ENCODE measurements at places on chromosomes 5 and 9.

DNA sequence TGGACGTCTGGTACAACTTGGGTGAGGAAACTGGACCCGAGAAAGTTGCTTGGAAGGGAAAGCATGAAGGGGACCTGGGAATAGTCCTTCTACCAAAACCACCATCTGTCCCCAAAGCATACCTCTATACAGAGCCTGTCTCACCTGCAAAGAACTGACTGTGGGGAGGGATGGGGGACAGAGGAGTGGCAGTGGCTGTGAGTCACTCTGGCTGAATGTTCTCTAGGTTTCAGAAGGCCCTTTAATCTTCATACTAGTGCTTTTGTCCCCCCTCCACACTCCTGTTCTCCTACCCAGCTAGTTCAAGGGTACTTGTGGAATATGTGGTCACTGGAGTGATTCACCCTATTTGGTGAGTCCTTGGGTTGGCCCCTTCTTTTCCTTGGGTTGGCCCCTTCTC is 109.3 kb upstream of the RUSC2 start:
- no peak for DNase-seq

DNA sequence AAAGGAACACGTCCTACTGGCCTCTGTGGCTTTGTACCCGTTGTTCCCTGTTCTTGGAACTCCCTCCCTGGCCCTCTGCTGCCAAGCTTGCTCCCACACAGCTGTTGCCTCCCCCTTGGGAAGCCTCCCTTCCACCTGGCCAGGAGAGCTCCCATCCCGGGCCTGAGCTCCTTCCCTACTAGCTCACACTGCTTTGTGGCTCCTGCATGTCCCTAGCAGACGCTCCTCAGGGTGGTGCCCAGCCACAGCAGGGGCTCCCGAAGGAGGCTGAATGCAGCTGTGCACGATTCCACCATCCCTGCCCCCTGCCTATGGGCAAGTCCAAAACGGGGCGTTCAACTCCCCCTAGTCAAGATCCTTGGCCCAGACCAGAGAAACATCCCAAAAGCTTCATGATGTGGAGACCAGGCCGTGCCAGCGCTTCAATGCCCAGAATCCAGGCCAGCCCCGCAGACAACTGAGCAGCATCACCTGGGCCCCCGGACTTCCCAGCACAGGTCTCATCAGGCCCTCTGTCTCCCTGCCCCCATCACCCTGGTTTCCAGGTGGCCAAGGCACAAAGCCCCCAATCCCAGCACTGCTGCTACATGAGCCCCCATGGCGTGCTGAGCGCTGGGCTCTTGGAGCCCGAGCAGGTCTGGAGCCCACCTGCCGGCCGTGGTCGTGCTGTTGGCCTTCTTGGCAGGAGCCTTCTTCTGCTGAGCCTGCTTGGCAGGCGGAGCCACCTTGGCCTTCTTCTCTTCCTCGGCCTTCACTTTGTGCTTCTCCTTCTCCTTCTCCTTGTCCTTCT is 14.3 kb downstream of the BRD3OS start:
- no peak for DNase-seq

DNA sequence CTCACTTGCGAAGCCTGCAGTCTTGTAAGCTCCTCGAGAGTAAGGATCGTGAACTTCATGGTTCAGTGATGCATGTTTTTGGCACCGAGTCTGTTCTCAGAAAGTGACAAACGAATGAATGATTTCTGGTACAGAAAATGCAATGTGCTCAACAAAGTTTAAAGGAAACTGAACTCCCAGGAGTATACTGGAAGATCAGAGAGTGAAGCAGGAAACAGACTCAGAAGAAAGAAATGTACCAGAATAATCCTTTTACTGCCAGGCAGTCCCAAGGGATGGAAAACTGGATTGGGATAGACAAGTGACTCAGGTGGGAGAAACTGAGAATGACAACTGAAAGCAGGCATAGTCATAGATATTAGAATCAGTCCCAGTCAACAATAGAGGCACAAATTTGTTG is 420.6 kb downstream of the CTNND2 start:
- no peak for DNase-seq

DNA sequence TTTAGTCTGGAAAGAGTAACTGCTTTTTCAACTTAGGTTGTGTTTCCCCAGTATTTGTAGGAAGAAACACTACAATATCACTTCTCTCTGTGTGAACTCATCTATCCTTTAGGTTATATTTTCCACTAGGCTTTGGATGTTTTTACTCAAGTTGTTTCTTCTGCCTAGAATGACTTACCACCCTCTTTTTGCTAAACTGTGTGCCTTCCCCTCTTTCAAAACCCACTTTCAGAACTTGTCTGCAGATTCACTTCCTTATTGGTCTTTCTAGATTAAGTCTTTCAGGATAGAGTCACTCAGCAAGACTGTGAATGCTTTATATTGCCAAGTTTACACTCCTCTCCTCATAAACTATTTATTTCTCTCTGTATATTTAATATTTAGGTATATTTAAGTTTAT is 14.2 kb upstream of the CAST start:
- DNase-seq, result no peak

DNA sequence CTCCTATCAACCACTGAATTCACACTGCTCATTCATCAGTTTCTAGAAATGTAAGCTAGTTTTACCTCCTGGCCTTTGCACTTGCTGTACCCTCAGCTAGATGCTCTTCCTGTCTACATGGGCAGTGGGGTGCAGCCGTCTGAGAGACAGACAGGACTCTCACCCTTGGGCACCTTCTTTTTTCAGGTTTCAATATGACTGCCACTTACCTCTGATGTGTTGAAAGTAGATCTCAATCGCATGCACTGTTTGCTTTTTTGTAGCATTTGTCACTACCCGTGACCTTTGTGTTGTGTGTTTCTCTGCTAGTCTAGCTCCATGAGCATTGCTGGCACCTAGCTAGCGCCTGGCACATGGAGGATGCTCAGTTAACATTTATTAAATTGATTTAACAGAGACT is 403.1 kb upstream of the TRPC7 start:
- no peak for DNase-seq

DNA sequence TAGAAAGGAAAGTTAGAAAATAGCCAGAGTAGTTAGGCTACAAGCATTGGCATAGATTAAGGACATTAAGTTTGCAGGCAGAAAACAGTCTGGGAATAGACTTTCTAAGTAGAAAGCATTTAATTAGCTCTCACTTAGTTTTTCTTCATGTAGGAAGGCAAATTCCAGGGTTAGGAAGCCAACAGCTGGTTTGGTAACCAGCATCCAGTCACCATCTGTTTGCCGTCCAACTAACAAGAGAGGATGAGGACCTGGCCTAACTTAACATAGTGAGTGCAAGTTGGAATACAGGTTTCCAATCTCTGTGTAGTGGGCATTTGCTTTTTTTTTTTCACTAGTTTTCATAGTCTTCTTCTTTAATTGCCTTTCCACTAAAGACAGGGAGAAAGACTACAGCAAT is 121.7 kb upstream of the NR3C1 start:
- peak; percentile 27 for DNase-seq

GRCh38 chr5:50439221-50439620 is 1.9 kb downstream of the EMB start:
- DNase-seq, result no peak

GRCh38 chr5:100434815-100435214 is 100.4 kb upstream of the FAM174A start:
- DNase-seq, result no peak

- DNase-seq, result no peak
Measured at GRCh38 chr5:149667084-149667828, 62.9 kb upstream of the PPARGC1B start.

DNA sequence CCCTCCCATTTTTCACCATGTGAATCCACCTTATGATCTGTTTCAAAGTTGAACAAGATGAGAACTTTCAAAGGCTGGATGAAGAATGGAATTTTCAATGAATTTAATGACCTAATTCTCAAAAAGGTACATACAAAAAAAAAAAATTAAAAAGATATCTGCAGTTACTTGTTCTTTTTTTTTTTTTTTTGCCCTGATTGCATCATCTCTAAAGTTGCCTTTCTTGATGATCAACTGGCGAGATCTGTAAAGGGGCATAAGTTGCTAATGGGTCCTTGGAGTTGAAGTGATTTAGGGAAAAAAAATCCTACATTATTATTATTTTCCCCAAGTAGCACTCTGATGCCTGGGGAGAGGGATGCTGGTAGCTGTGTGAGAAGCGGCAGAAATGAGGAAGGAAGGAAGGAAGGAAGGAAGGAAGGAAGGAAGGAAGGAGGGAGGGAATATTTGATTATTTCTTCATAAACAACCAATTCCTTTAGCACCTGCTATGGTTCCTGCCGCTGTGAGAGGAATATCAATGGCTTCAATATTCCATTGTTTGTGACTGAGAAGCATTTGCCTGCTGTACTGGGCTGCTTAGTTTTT is 48.8 kb upstream of the CD180 start:
- no peak for DNase-seq

GRCh38 chr5:106860398-106861044 is 810.2 kb downstream of the EFNA5 start:
- no peak for DNase-seq

- DNase-seq, result no peak
Measured at GRCh38 chr5:68534131-68534940, 318.8 kb downstream of the PIK3R1 start.

- no peak for DNase-seq
Measured at GRCh38 chr9:94277885-94278536, 18.9 kb downstream of the ZNF169 start.

DNA sequence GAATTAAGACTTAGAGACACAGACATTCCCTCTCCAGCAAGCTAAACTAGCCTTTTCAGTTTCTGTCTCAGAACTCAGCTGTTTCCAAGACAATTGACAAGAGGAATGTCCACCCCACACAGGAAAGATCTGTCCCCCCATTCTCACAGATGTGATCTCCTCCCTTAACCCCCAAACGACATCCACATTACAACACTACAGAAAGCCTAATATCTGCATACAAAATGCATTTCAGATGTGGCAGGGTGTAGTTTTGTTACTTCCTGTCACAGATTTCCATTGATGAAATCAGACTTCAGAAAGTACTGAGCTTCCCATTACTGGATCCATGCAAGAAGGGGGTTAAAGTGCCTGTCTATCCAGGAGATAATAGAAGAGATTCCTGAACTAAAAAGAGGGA is 2.9 kb upstream of the ARSI start:
- no peak for DNase-seq

- DNase-seq, result no peak
Measured at GRCh38 chr9:37583522-37584121, 7.4 kb upstream of the FBXO10 start.

DNA sequence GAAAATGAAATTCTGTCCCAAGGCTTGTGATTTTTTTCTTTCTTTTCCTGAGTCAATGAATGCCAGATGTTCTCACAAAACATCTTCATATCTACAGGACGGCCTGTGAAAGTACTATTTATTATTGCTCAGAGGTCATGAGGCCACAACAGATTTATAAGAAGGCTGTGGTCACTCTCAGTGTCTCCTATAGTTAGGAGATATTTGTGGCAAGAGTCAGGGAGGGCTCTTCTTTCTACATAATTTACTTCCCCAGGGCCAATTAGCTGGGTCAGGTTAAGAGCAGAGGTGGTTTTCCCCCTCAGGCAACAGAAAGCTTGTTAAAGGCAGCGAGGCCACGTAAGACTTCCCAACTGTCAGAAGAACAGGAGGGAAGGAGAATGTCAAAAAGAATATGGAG is 248.7 kb downstream of the SLIT3 start:
- no peak for DNase-seq

- DNase-seq, result no peak
Measured at GRCh38 chr5:72799721-72800120, 16.7 kb upstream of the TNPO1 start.

GRCh38 chr5:110086658-110087388 is 397.1 kb downstream of the MAN2A1 start:
- no peak for DNase-seq

GRCh38 chr9:77680581-77680980 is 32.5 kb upstream of the GNA14 start:
- DNase-seq, result no peak

- no peak for DNase-seq
Measured at GRCh38 chr5:157198277-157198986, 17.8 kb downstream of the ITK start.

DNA sequence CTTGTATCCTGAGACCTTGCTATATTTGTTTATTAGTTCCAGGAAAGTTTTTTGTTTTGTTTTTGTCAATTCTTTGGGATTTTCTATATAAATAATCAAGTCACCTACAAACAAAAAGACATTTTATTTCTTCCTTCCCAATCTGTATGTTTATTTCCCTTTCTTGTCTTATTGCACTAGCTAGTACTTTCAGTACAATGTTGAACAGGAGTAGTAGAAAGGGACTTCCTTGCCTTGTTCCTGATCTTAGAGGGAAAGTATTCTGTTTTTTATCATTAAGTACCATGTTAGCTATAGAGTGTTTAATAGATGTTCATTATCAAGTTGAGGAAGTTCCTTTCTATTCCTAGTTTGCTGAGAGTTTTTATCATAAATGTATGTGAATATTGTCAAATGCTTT is 119.5 kb upstream of the TLE4 start:
- DNase-seq, result no peak

- DNase-seq, result no peak
Measured at GRCh38 chr5:110580625-110581024, 145.8 kb downstream of the TMEM232 start.
